ENCODE measurements at places on chromosomes 2 and 18. TPM values are rescaled to one million over a fixed set of nuclear protein-coding genes. Genes with fewer than 3 reads are reported as not detected.

Gene SLC14A1
- 3.1 TPM for polyA plus RNA-seq

DNA sequence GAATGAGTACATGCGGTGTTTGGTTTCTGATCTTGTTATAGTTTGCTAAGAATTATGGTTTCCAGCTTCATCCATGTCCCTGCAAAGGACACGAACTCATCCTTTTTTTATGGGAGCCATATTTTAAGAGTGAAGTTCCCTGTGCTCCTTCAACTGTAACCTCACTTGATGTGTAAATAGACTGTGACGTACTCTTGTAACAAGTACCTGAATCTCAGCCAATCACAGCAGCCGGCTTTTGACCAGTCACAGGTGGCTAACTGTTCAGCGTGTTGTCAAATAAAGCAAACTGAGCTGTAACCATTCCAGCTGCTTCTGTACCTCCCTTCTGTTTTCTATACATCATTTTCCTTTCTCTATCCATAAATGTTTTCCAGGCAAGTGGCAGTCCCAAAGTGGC is 774.3 kb upstream of the HS6ST1 start:
- H3K27ac ChIP-seq: no peak overlapping the region
- H3K36me3 ChIP-seq: no peaks in the 10 kb centered on the region
- no peak for DNase-seq
- no peak overlapping the region for H3K4me3 ChIP-seq
- H3K4me1 ChIP-seq: no peaks in the 10 kb centered on the region

Gene TSPYL6
- not detected for polyA plus RNA-seq

DNA sequence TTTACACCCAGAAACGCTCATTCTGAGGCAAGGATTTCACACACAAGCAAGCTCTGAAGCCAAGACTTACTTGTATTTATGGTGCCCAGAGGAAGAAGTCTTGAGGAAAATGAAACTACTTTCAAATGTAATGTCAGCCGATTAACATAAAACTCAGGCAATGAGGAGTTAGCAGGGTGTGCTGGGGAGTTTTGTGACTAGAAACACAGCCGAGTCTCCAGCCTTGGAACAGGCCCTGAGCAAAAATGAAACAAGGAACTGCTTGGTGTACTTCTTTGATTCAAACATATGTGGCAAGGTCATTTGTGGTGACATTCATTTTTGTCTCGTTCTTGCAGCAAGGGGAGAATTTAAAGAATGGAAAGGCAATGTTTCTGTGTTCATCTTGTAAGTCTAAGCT is 4.5 kb downstream of the DYTN start:
- no peak for DNase-seq
- H3K4me3 ChIP-seq: no peak overlapping the region
- no peaks in the 10 kb centered on the region for H3K36me3 ChIP-seq
- no peaks in the 10 kb centered on the region for H3K4me1 ChIP-seq
- H3K27ac ChIP-seq: no peak overlapping the region

Gene SLC20A1
- 9.6 TPM for polyA plus RNA-seq

GRCh38 chr2:105671156-105671555 is 73.6 kb upstream of the NCK2 start:
- peak overlapping the region; percentile 43 for H3K27ac ChIP-seq
- no peaks in the 10 kb centered on the region for H3K4me1 ChIP-seq
- H3K4me3 ChIP-seq: no peak overlapping the region
- H3K27me3 ChIP-seq: no peaks in the 10 kb centered on the region
- H3K36me3 ChIP-seq: no peaks in the 10 kb centered on the region

DNA sequence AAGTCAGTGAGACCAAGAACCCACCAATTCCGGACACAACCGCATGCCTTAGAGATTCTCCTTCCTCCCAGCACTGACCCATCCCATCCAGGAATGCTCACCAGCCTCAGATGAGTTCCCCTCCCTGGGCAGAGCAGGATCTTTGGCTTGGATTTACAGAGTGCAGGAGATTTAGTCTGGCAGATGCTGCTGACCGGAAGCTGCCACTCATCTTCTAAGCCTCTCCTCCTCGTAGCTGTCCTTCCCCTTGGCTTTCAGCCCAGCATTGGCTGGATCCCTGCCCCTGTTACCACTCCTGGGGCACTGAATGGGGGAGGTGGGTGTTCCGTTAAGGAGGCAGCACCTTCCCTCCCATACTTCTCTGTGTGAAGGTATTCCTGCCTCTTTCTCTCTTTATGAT is 53.2 kb downstream of the VWA3B start:
- H3K27me3 ChIP-seq: no peaks in the 10 kb centered on the region
- DNase-seq: peak; percentile 71
- H3K36me3 ChIP-seq: no peaks in the 10 kb centered on the region
- no peak overlapping the region for H3K27ac ChIP-seq
- H3K4me1 ChIP-seq: no peaks in the 10 kb centered on the region
- no peak overlapping the region for H3K4me3 ChIP-seq

Gene STPG4
- not detected for polyA plus RNA-seq

Gene ABCG5
- polyA plus RNA-seq: not detected

Gene TUBA3E
- polyA plus RNA-seq: not detected
